ENCODE measurements at places on chromosomes 3 and 15.
A peak's percentile ranks its signal among the peaks of the same experiment; 100 is the strongest.

DNA sequence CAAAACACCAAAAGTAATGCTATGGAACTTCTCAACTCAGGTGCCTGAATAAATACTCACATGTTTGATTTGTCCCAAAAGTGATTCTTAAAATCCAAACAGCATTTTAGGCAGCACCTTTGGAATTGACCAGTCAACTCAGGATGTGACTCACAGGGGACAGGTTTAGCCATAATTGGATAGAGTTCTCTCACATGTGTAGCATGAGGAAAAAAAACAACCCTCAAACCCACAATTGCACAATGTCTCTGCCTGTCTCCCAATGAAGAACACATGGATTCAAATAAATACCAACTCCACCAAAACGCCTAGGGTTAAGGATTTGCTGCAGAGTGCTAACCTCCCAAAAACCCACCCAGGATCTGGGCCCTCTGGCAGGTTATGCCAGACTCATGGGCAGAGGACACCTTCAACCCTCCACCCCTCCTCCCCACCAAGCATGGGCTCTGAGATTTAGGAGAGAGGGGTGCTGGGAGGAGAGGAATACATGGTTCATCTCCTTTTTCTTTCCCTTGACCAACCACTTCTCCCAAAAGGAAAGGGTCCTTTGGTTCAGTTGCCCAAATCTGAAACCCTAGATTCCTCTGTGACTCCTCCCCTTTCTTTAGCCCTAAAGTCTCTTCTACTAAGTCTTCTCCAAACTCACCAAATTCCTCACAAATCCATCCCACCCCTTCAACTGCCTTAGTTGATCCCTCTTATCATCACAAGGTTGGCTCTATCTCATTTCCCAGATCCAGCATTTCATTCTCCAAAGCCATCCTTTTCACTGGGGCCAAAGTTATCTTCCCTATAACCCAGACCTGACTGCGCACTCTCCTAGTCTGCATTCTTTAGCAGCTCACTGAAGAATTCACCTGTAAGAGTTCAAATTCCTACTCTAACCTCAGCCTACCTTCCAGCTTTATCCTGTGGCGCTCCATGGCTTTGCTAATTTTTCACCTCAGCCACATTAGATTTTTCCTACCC, 7.7 kb downstream of the RYK start:
- DNase-seq, result no peak

DNA sequence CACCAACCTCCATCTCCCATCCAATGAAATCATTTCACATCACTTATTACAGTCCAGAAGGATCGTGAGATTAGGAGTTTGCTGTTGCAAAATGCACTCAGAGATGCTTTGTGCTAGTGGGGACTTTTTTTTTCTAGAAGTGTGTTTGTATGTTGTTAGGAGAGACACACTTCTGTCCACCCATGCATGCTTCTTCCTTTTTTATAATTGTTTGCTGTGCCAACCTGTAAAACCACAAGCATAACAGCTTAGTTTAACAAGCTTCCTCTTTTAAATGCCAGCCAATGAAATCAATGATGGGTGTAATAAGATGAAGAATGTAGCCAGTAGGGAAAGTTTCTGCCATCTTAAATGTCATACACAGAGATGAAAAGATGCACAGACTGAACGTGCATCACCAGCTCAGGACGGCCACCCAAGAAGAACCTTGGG, 305.6 kb upstream of the STT3B start:
- DNase-seq, result no peak

GRCh38 chr15:70006259-70007147, 91.2 kb downstream of the TLE3 start:
- DNase-seq, result no peak

DNA sequence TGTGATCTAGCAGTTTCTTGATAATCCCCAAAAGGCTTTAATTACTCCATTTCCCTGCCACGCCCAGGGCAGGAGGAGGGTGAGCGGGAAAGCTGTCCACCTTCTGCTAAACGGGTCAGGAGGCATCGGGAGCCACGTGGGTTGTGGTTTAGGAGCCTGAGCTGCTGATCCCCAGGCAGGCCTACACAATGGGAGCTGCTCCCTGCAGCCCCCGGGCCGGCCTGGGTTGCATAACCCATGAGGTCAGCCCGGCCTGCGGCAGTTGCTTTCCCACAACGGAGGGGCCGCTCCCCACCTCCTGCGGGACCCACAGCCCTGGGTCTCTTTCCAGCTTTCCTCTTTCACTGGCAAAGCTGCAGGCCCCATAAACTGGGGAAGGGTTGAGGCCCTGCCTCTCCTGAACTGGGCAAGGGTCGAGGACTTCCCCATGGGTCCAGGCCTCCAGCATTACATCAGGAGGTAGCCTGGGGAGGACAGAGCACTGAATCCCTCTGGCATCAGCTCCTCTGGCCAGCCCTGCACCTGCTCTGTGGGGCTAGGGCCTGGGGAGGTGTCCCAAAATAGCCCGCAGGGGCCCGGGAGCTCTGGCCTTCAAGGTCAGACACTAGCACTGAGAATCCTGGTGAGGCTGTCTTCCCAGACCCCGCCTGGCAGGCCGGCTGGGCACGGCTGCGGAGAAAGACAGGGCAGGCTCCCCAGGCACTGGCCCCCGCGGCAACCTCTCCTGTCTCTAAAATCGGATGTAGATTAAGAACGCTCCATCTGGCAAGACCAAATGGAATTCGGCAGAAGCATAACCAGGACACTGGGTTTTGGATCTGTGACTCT, 47.3 kb downstream of the ZDHHC19 start:
- no peak for DNase-seq

GRCh38 chr3:189148081-189148507, 23.7 kb upstream of the TPRG1 start:
- DNase-seq, result peak; percentile 15

DNA sequence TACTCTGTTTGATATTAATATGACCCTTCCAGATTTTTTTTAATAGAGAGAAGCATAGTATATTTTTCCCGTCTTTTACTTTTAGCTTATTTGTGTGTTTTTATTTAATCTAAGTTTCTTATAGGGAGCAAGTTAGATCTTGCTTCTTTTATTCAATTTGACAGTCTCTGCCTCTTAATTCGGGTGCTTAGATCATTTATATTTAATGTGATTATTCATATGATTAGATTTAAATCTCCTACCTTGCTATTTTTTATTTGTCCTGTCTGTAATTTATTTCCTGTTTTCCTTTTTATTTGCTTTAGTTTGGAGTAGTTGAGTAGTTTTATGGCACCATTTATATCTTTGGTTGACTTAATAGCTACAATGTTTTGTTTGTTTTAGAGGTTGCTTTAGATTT, 66.1 kb downstream of the GJD2 start:
- no peak for DNase-seq

- no peak for DNase-seq
Observed at GRCh38 chr3:175398676-175399075, 539.5 kb downstream of the NAALADL2 start.

- no peak for DNase-seq
Observed at GRCh38 chr15:92565351-92566125, 90.0 kb downstream of the FAM174B start.

- DNase-seq, result peak; percentile 76
Observed at GRCh38 chr3:71130471-71131374, 452.8 kb downstream of the FOXP1 start.

DNA sequence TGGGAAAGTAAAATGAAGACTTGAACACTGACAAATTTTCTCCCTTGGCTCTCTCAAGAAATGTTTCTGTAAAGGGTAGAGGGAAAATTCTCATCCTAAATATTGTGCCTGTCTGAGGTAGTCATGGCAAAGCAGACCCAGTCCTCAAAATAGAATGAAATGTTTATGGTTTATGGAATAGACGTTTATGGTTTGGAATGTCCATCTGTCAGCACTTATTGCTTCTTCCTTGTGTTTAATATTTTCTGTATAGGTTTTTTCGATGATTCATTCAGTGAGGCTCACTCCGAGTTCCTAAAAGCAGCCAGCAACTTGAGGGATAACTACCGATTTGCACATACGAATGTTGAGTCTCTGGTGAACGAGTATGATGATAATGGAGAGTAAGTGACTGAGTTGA, 13.9 kb downstream of the ELL3 start:
- no peak for DNase-seq

- DNase-seq, result no peak
Observed at GRCh38 chr3:39038165-39038564, 13.6 kb downstream of the SCN11A start.

GRCh38 chr3:32026593-32026992, 45.0 kb downstream of the ZNF860 start:
- no peak for DNase-seq

GRCh38 chr15:60326343-60326742, 71.4 kb downstream of the ANXA2 start:
- no peak for DNase-seq

- DNase-seq, result peak; percentile 8
Observed at GRCh38 chr3:177109688-177110330, 87.5 kb downstream of the TBL1XR1 start.

DNA sequence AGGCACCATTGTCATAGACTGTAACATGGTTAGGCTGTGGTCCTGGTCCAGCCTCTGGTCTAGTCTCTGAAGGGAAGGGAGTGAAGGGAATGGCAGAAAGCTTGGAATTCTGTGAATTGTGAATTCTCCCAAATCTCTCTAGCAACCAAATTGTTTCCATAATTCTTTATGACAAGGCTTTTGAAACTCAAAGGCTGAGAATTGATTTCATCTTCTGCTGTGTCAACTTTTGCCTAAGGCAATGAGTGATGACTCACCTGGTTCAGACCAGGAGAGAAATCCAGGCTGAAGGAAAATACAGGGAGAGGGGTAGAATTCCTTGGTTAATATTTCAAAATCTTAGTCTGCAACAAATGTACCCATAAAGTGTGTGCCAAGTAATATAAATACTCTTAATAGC, 82.6 kb upstream of the ADPGK start:
- no peak for DNase-seq

GRCh38 chr3:34407281-34407680, 608.9 kb downstream of the PDCD6IP start:
- no peak for DNase-seq

- no peak for DNase-seq
Observed at GRCh38 chr3:60847791-60848190, 403.5 kb downstream of the FHIT start.

- no peak for DNase-seq
Observed at GRCh38 chr3:64220161-64220914, 4.9 kb downstream of the PRICKLE2 start.

DNA sequence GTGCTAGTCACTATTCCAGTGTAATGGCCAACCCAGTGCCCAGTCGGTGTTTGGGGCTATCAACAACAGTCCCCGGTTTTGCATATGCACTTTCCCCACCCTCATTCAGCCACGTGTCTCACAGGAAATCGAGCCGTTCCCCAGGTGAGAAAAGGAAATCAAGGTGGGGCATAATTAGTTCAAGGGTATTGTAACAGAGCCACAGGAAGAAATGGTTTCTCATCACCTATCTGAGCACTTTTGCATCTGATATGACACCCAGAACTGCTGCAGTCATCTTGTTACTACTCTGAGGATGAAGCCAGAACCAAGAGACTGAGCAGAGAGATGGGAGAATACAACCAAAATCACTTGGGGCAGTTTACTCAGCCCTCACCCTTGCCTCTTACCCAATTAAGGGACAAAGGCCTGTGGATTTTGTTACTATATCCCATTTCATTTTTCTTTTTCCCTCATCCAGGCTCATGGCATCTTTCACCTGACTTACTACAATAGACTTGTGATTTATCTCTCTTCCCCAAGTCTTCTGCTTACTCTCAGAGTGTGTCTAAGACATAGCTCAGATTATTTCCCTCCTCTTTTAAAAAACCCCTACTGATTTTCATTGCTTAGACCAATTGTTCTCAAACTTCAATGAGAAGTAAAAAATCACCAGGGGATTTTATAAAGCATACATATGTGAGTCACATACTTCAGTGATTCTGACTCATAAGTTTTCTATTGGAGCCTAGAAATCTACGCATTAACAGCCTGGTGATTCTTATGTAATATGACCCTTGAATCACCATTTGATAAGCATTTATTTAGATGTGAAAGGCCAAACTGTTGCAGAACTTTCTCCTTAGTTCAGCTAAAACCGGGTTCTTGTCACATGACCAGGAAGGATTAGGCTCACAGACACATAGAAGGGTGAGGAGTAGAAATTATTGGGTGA, 40.5 kb downstream of the TRAT1 start:
- DNase-seq, result no peak

- no peak for DNase-seq
Observed at GRCh38 chr3:184332370-184333090, 4.9 kb upstream of the FAM131A start.

DNA sequence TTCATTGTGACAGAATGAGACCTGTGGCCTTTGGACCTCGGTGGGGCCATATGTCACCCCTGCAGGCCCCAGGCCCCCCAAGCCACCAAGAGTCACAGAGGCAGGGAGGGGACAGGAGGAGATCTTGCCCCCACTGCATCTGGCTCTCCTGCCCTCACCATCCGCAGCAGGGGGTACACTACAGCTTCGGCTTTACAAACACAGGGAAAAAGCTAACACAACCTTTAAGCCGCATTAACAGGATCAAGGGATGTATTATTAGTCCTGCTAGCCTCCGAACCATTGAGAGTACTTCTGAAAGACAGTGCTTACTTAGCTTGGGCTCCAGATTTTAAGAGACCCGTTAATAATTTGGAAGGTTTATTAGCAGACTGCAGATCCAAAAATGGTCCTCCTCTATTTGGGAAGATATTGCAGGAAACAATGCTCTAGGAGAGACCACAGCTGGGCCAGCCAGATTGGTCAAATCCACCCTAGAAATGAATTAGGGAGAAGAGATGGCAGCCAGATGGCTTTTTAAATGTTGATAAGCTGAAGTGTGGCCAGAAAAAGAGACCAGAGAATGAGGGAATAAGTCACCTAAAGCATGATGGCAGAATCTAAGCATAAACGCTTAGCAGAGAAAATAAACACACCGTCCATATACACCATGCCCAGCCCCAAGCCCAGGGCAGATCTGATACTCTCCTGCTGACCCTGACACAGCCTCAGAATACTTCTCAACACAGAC, 31.5 kb downstream of the SRGAP3 start:
- no peak for DNase-seq

DNA sequence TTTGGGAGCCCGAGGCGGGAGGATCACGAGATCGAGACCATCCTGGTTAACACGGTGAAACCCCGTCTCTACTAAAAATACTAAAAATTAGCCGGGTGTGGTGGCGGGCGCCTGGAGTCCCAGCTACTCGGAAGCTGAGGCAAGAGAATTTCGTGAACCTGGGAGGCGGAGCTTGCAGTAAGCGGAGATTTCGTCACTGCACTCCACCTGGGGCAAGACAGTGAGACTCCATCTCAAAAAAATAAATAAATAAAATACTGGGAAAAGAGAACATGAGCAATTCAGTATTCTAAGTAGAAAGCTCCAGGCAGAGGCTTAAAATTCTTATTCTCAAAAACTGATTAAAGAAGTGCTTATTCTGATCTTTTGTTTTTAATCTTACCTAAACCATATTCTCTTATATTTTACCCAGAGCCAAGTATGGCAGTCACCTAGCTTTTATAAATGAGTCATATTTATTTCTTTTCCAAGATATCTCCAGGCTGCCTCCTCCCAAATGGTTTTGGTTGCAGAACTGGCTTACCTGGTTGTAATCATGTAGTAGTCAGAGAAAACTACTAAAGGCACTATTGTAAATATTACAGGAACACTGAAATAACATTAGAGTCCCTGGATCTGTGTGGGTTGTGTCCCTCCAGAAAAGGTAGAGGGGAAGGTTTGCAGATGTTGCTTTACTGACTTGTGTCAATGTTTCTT, 45.8 kb upstream of the DYNC1LI1 start:
- DNase-seq, result no peak

GRCh38 chr3:40042752-40043443, 233.5 kb downstream of the MYRIP start:
- no peak for DNase-seq

All from SHP77 (cell line).